Forelimb muscle (tissue), 1 donor: ENCODE measurements at places on chromosomes 5 and 9. TPM values are rescaled to one million over a fixed set of nuclear protein-coding genes. Genes with fewer than 3 reads are reported as not detected.

DNA sequence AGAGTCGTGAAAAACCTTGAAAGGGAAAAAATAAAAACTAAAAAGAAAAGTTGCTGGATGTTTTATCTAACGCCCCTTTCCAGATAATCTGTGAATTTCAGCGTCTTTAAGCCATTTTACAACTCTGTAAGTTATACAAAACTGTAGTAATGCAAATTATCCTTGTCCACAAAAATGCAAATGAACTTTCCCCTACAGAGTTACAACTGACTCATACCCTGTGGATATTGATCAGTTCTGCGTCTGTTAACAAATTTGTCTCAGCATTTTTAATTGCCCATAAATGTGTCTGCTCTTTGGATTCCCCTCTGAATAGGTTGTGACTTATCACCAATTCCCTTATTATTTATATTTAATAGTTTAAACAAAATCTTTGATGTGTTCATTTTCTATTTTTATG, 105.9 kb upstream of the PRLR start:
- DNase-seq = no peak

DNA sequence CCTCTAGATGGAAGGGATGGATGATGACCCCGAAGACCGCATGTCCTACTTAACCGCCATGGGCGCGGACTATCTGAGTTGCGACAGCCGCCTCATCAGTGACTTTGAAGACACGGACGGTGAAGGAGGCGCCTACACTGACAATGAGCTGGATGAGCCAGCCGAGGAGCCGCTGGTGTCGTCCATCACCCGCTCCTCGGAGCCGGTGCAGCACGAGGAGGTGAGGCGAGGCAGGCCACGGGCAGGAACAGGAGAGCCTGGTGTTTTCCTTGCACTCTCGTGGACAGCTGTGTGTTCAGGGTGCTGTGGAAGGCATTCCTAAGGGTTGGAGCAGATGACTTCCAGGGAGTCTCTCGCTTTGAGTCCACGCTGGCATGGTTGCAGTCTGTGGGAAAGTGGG, 73.9 kb downstream of the TJP2 start:
- no peak for DNase-seq

DNA sequence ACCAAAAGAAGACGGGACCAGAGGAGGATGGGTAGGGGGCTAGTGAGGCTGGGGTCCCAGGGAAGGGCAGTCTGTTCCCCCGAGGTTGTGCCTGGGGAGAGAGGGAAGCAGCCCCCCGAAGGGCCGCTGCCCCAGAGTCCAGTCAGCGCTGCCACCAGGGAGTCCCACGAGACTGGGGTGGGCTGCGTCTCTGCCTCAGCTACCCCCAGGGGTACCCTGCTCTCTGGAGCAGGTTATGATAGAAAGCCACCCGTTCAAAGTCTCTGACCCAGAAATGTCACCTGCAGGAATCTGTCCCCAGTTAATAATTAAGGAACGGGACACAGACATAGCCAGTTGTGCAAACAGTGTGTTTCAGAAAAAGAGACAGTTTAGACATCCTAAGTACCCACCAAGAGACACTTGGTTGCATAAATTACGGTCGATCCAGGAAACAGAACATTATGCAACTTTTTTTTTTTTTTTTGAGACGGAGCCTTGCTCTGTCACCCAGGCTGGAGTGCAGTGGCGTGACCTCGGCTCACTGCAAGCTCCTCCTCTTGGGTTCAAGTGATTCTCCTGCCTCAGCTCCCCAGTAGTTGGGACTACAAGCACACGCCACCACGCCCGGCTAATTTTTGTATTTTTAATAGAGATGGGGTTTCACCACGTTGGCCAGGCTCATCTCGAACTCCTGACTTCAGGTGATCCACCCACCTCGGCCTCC, 10.7 kb upstream of the AGPAT2 start:
- DNase-seq = no peak

DNA sequence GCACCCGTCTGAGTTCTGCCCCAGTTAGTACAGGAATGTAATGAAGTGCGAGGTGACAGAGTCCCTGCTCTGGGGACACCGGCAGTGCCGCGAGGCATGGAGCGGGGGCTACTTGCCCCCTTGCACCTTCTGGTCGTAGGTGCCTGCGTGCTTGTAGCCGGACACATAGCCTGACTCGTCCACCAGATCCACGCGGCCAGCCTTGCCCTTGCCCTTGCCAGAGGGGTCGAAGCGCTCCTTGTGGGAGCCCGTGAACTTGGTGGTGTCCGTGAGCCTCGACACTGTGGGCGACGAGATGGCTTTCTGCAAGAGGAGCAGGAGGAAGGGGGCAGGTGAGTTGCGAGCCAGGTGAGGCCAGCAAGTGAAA, 28.2 kb downstream of the TPPP start:
- DNase-seq = no peak

GRCh38 chr5:89137148-89137547, 254.2 kb upstream of the MEF2C start:
- DNase-seq = no peak

- DNase-seq = no peak
These were observed 13.1 kb downstream of the PSD2 start for GRCh38 chr5:139808481-139809330.

- no peak for DNase-seq
These were observed 18.8 kb upstream of the TNFAIP8 start for GRCh38 chr5:119336845-119337580.

DNA sequence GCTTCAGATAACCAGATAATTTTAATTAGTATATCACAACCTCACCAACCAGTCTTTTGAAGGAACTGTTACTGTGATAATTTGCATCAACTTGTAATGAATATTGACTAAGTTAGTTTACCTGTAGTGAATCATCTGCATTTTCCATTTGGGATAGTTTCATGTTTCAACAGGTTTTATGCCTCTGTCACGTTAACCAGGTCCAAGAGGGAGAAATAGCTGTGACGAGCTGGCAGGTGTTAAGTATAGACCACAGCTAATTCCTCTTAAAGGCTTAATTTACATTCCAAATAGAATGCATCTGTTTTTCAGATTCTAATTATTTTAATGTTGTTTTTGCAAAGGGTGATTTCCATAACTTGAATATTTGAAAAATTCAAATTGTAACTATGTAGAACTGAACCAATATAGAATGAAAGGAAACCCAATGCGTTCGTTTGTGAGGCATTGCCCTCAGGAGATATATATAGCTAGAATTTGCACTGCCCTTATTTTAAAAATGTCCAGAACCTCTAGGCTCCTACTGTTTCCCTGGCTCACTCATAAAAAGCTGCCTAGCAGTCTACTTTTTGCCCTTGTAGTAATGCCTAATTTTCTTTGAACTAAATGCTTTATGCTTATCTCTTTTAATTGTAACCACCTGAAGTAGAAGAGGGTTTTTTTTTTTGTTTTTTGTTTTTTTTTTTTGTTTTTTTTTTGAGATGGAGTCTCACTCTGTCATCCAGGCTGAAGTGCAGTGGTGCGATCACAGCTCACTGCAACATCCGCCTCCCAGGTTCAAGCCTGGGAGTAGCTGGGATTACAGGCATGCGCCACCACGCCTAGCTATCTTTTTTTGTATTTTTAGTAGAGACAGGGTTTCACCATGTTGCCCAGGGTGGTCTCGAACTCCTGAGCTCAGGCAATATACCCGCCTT, 270.5 kb downstream of the SMARCA2 start:
- no peak for DNase-seq

DNA sequence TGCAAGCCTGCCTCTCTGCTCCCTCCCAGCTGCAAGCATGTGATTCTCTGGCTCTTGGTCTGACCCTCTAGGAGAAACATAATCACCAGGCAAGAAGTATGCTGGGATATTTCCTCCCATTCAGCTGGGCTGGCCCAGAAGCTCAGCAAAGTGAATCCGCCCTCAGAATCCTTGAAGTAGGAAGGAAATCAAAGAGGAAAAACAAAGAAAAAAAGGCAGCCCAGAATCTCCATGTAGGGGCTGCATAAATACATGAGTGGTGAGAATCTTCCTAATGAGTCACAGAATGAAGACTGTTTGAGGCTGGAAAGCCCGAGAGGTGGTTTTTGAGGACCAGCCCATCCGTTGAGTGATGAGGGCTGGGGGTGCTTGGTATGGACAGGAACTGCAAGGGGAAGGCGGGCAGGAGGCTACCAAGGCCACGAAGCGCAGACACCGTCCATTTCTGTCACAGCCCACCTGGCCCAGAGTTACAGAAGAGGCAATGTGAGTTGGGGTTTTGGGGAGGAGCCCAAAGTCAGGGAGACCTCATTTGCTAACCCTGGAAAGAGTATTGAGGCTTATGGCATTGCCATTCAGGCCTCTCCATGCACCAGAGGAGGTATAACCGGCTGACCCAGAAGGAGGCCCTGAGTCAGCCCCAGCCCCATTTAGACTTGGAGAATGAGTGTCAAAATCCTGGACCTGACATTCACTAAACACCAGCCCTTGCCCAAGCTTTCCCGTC, 33.4 kb upstream of the TGFBR1 start:
- no peak for DNase-seq

DNA sequence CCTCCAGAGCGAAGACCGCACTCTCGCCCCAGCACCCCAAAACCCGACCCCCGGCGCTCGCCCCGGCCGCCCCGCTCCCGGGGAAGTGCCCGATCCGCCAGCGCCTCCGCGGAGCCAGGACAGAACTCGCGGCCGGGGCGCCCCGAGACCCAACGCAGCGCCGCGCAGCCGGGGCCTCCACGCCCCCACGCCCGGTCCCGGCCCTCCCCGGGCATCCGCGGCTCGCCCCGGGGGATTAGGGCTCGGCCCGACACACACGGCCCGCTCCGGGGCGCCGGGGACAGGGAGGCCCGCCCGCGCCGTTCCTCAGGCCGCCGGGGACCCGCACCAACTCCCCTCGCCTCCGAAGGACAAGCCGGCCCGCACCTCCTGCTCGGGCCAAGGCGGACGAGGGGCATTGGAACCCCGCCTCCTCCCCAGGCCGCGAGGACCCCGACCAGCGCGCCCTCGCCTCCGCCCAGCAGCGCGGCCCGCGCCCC, 544 bp downstream of the FNBP1 start:
- DNase-seq = no peak

DNA sequence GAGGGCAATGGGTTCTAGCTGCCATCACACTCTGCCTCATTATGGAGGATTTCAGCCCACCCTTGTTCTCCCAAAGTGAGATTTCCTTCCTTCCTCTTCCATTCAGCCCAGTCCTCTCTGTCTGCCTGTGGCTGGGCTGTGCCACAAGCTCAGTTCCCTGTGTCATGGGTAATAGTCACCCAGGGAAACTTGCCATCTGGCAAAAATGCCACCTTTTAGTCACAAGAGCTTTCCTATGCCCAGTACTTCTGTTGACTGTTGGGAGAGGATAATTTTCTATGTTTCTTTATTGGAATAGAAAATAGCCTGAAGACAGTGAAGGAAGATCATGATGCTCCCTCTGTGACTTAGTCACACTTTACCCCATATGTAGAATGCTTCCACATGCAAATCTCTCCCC, 71.4 kb downstream of the TLR4 start:
- DNase-seq = no peak

The WDR38 gene
- polyA plus RNA-seq = 0.11 TPM

The ALDH1A1 gene
- 35.0 TPM for polyA plus RNA-seq

The RANBP3L gene
- 0.47 TPM for polyA plus RNA-seq

The PDLIM7 gene
- 359 TPM for polyA plus RNA-seq

The NUTM2G gene
- polyA plus RNA-seq = 0.82 TPM
